Esophagus squamous epithelium (tissue), 5 donors: ENCODE measurements at places on chromosomes 5 and 9.

- no peak for DNase-seq
Measured at GRCh38 chr5:80713631-80714030, 58.8 kb upstream of the DHFR start.

DNA sequence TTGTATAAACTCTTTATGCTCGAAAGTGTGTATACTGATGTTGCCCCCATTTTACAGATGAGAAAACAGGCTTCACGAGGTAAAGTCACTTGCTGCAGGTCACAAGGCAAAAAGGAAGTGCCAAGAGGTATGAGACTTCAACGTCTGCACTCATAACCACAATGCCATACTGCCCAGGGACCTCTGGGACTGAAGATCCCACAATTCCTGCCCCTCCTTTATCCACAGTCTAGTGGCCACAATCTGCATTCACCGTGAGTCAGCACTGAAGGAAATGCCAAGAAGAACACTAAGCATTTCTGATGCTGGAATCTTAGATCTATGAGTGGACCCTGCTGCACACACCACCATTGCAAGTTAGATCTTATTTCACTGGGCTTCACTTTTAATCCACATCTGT lies 37.3 kb downstream of the MED27 start:
- DNase-seq, result no peak

DNA sequence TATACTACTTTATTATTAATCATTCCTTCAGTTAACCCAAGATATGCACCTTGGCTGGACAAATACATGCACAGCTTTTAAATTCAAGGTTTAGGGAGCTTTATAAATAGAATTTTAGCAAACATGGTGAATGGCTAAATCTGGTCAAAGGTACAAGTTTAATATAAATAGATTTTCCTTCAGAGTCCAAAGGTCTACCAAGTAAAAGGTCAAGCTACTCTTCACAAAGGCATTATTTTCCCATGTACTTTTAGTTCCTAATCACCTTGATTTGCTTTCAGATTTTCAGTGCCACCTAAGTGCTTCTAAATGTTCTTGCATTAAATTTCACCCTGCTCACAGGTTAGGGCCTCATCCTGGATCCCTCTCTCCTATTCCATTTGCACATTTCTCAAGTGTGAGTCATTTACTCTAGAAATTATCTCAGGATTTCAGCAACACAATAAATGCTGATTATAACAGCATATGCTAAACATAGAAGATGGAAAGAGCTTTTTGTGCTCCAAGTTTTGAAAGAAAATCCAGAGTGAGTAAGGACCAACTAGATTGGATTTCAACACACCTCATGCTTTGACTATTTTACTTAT lies 459.4 kb upstream of the ITGA1 start:
- DNase-seq, result no peak

DNA sequence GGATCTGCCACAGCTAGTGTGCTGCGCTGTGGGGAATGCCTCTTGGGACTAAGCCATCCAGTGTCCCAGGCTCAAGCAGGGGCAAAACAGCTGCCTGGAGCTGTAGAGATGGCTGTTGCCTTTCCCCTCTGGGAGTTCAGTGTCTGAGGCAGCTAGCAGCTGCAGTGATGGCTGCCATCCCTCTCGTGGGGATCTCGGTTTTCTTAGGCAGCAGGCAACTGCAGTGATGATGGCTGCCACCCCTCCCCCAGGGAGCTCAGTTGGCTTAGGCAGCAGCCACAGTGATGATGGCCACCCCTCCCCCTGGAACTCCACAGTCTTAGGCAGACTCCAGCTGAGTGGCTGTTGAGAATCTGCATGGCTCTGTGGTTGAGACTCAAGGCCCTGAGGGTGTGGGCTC lies 1389.2 kb upstream of the NUDT12 start:
- DNase-seq, result no peak

GRCh38 chr9:92786298-92786697 lies 21.7 kb upstream of the BICD2 start:
- no peak for DNase-seq

- DNase-seq, result no peak
Measured at GRCh38 chr5:30539004-30539634, 654.4 kb upstream of the CDH6 start.

- DNase-seq, result no peak
Measured at GRCh38 chr9:132241483-132241839, 79.6 kb downstream of the NTNG2 start.

DNA sequence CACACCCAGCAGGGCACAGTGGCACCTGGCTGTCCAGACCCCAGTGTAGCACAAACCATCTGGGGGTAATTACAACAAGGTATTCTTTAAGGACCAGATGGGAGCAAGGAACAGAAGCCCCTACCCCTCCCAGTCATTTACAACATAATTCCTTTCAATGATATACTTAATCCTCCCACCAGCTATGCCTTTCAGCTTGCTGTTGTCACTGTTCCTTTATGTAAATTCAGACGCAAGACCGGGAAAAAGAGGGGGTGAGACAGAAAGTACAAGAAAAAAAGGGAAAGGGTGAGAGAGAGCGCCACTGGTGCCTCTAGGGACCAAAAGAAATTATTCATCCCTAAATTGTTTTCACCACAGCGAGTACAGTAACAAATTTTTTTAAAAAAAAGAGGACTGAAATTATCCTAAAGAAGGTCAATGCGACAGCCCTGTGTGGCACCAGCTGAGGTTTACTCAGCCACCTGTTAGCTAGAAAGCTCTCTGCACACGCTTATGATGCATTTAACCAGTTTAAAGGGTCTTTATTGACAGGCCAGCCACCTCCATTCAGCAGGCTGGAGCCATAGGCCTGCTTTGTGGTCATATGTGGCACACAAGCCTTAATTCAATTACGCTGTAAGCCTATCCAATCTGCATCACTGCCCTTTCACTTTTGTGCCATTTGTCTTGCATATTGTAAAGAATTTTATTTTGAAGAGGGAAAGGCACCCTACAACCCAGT lies 210.2 kb upstream of the ISL1 start:
- DNase-seq, result no peak

DNA sequence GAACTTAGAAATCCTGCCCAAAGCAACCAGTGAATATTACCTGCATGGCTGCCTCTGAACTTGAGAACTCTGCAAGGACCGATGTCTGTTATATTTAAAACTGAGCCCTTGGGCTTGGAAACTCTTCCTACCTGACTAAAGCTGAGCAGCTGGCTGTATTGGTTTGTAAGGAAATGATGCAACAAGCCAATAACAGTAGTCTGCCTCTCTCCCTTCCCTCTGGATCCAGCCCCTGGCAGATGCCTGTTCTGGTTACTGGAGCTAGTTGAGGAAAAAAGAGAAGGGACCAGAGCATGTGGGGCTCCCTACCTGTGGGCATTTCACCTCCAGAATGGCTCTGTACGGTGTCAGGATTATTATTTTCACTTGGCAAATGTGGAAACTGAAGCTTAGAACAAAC lies 34.7 kb downstream of the SH3RF2 start:
- no peak for DNase-seq

- DNase-seq, result no peak
Measured at GRCh38 chr5:173745557-173745956, 129.1 kb upstream of the BOD1 start.

DNA sequence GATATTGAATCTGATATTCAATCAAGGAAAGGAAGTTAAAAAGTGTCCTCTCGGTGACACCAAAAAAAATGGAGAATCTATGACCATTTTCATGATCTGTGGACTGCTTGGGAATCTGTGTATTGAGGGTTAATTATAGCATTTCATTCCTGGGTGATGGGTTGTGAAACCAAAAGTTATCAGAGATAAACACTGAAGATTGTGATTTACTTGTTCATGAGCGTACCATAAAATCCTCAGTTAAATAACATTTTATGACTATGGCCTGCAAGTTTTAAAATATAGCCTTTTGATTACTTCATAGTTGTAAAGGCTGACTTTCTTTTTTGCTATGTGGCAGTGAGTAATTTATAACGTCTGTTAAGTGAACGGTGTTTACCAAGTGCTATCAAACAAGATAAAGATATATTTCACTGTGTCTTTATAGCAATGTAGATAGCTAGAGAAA lies 267.9 kb upstream of the SEMA6A start:
- DNase-seq, result no peak

- no peak for DNase-seq
Measured at GRCh38 chr5:143262393-143263174, 140.9 kb downstream of the NR3C1 start.

DNA sequence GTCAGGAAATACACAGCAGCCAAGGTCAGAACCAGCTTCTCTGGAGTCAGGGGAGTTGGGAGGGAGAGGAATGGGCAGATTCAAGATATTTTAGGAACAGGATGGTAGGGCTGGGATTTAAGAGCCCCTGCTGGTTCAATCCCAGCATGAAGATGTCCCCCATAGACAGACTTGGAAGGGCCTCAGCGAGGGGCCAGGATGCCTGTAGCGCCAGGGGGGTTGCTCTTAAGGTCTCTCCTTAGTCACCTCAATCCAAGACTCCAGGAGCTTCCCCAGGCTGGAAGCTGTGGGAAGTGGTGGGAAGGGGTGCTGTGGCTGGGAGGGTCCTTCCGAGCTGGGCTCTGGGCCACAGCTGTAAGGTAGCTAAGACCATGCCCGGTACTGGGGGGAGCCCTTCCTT lies 8.1 kb upstream of the TSPAN17 start:
- no peak for DNase-seq

DNA sequence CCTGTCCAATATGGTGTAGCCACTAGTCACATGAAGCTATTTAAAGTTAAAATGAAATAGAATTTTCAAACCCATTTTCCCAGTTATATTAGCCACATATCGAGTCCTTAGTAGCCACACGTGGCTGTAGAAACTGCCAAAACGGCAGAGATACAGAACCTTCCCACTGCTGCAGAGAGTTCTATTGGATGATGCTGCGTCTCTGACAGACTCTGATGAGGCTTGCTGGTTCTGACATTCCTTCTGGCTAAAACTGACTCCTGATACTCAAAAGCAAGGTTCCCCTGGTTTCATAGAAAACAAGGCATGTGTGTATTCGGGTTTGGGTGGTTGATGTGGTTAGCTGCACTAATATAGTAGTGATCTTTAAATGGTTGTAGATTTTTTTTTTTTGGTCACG lies 91.5 kb downstream of the TLE4 start:
- DNase-seq, result no peak

DNA sequence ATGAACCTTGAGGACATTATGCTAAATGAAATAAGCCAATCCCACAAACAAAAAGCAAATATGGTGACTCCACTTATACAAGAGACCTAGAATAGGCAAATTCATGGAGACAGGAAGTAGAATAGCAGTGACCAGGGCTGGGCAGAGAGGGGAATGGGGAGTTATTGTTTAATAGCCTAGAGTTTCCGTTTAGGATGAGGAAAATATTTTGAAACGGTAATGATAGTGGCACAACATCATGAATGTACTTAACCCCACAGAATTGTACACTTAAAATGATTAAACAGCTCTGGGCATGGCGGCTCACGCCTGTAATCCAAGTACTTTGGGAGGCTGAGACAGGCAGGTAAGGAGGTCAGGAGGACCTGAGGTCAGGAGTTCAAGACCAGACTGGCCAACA lies 65.8 kb downstream of the NSUN2 start:
- DNase-seq, result no peak

- no peak for DNase-seq
Measured at GRCh38 chr5:150034662-150035061, 34.1 kb downstream of the HMGXB3 start.

GRCh38 chr5:179858586-179859427 lies at the start of gene MRNIP:
TSS of gene MRNIP (minus strand) at chr5:179858817. CDS start at chr5:179858796, 21 bp downstream.
- DNase-seq, result peak; percentile 80

- no peak for DNase-seq
Measured at GRCh38 chr5:143509758-143510221, 106.3 kb upstream of the NR3C1 start.

DNA sequence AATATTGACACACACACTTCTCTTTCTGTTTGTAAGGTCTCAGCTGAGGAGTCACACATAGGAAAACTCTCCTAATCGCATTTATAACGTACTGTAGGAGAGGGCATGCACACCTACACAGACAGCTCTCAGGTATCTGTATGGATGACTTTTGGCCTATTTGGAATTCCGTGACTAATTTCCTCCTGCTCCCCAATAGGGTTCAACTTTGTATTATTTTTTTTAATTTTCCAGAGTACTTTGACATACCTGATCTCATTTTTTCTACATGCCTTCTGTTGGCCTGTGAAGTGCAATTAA lies 195.9 kb downstream of the ARHGAP26 start:
- DNase-seq, result no peak

DNA sequence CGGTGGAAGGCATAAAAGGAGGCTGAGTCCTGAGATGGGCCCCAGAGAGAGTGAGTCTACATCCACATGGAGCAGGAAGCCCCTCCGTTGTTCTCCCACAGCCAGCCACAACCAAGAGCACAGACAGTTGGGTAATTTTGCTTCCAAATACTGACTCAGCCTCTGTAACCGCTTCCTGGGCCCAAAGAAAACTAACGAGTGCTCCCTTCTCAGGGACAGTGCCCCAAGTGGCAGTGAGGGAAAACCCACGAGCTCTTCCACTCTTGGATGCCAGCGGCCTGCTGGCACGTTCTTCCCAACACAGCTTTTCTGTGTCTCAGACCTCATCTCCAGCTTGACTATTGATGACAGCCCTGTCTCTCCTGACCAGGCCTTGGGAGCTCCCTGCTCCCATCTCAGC lies 207.6 kb downstream of the FSTL4 start:
- no peak for DNase-seq

- no peak for DNase-seq
Measured at GRCh38 chr9:86667307-86667706, 280.0 kb downstream of the GAS1 start.

DNA sequence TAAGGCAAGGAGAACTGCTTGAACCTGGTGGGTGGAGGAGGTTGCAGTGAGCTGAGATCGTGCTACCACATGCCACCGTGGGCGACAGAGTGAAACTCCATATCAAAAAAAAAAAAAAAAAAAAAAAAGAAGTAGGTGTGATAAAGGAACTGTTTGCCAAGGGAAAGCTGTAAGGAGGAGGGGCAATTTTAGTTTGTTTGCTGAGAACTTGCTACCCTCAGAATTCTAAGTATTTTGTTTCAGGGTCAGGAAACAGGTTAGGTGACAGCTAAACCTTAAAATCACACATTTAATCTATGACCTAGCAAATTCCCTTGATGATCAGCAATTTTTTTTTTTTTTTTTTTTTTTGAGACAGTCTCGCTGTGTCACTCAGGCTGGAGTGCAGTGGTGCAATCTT lies 7.2 kb upstream of the ARRDC3 start:
- DNase-seq, result no peak

DNA sequence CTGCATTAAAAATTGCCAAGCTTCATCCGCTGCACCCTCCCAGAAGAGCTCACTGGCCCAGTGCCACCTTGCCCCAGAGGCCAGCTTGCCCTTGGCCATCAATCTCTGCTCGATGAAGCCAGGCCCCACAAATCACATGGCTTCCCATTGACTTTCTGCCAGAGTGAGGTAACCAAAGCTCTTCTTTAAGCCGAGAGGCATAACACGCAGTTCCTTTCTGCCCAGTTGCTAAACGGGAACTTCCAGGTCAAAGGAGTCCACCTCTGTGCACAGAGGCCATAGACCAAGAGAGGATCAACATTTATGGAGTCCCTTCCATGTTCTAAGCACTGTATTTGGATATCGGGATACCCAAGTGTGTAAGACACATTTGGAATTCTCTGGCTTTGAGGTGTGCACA lies 208.8 kb downstream of the KIF4B start:
- no peak for DNase-seq

DNA sequence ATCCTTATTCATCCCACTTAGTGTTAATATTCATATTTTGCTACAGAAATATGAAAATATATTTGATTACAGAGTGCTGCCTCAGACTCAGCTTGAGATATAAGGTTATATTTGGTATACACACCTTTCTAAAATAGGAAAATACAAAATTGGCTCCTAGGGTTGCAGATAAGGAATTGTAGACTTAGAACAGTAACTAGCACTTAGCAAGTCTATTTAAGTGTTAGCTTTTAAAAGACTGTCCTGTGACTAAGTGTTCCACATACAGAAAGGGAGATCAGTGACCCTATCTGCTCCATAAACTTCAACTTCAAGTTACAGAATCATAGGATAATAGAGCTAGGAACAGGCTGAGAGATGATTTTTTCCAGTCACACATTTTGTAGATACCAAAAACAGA lies 607.0 kb downstream of the ZNF608 start:
- no peak for DNase-seq
